ENCODE measurements at places on chromosomes 7 and 10.

- DNase-seq = no peak
Measured at GRCh38 chr7:42161110-42161509, 75.9 kb downstream of the GLI3 start.

GRCh38 chr7:20269726-20270125 is 52.5 kb upstream of the MACC1 start:
- DNase-seq = peak; percentile 90

- DNase-seq = no peak
Measured at GRCh38 chr7:158583810-158584209, 3.8 kb downstream of the PTPRN2 start.

GRCh38 chr7:90841759-90842429 is 245.8 kb downstream of the CDK14 start:
- DNase-seq = no peak

GRCh38 chr10:95792211-95792780 is 36.3 kb downstream of the ENTPD1 start:
- no peak for DNase-seq

DNA sequence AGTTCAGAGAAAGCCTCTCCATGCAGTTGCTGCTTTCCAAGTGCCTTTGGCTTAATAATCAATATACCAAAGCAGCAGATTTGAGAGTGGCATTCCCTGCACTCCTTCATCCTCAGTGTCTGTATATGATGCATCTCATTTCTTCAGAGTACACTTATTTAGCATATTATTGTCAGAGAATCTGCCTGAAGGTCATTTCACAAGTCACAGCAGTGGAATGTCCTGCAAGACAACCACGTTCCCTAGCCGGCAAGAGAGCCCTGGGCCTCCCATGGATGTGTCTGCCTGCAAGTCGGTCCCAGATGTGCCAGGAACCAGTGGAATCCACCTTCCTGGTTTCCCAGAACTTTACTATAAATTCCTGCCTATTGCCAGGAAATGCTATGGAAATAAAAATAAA is 289.4 kb upstream of the IGFBP3 start:
- peak; percentile 46 for DNase-seq

DNA sequence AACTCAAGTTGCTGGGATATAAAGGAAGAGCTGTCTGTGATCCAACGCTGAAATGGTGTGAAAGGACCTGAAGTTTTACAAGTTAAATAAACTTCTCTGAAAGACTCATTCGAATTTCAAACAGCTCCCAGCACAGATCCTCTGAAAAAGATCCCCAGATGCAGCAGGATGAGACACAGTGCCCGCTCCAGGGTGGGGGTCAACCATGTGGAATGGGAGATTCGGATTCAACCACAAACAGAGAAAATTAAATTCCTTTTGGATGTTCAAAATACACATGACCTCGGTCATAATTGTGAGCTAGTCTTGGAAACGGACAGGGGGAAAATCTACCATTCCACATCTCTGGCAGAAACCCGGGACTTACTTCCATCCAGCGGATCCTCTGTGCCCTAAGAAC is 119.6 kb downstream of the PRKAG2 start:
- DNase-seq = peak; percentile 83

- no peak for DNase-seq
Measured at GRCh38 chr7:82110146-82110840, 333.3 kb downstream of the CACNA2D1 start.

Measured in fibroblast of skin of right biceps (primary cell).